ENCODE measurements at places on chromosomes 12 and 14.

DNA sequence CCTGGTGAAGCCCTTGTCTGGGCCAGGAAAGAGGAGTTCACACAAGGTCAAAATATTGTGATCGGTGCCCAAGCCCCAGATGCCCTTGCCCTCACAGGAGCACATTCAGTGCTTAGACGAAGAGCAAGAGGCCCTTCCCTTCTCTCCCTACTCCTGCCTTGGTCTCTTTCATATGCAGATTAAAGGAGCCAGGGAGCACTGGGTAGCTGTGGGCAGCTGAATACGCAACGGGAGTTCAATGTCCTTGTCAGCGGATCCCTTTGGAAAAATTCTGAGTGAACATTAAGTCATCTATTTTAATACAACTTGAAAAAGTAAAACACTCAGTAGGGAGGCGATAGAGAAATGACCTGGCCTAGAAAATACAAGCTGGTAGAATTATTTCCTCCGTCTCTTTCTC, 1489.4 kb downstream of the AACS start:
- no peak for DNase-seq

DNA sequence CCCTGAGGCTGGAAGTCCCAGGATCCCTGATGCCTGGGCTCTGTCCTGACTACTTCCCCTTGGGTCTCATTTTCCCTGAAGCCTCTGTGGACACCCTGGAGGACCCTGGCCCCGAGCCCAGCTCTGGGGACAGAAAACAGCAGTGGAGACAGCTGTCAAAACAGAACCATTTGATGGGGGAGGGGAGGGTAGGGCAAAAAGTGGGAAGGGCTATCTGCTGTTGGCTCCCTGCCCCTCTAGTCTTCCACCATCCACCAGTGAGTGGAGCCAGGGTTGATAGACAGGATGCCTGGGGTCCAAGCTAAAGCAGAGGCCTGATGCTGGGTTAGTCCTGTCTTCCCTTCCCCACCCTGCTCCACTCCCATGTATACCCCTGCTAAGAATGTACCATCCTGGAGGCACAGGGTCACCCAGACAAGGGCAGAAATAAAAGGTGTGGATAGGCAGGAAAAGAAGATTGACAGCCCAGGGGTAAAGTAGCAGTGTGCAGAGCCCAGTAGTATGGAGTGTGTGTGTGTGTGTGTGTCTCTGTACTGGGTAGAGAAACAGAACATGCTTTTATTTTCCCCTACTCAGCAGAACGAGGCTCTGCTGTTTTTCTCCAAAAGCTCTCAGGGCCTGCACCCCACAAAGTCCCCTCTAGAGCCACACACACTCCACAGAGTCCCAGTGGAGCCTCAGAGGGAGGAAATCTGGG, 9.8 kb downstream of the ZNF385A start:
- DNase-seq = no peak

- DNase-seq = no peak
Observed at GRCh38 chr12:64091186-64091585, 130.9 kb downstream of the KICS2 start.

GRCh38 chr12:110846615-110847566, at the start of gene CCDC63:
CCDC63 (plus strand) TSS chr12:110846987; CDS start chr12:110852955, 5,968 bp downstream.
- DNase-seq = no peak

DNA sequence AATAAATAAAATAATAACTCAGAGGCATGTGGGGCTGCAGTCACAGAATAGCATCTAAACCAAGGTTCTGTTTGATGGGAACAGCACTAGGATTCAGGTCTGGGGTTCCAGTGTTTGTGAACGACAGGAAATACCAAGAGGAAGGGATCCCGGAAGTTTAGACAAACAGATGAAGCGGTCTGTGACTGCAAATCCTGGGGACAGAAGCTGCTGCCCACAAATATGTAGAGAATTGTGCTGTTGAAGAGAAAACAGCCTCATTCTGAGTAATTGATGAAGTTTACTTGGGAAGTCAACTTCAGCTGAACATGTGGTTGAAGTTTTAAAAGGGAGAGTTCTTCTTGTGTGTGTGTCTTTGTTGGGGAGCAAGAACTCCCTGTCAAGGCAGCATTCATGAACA, 98.4 kb upstream of the TBX5 start:
- DNase-seq = no peak
